Activated T-cell treated with anti-CD3 and anti-CD28 coated beads, Interleukin-2, amount 50 U/mL, for 48 hours (primary cell): ENCODE measurements at places on chromosomes 2 and 18.

GRCh38 chr2:233323851-233324250, 16.2 kb downstream of the SAG start:
- DNase-seq: no peak

GRCh38 chr2:45938649-45939511, 287.4 kb downstream of the PRKCE start:
- no peak for DNase-seq

DNA sequence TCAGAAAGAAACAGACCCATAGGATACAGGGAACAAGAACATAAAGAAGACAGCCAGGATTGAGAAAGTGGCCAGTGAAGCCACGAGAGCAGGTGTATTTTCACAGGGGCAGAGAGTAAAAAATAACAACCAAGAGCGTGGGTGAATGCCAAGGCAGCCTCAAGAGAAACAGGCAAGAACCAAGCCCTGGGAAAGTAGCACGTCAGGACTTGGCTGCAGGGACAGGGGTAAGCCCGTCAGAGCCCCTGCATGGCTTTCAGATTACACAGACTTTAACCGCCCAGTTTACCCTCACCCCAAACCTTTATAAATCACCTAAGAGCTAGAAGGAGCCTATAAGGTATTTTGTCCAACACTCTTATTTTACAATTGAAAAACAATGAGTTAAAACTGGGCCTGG, 43.7 kb downstream of the ARL4C start:
- no peak for DNase-seq

GRCh38 chr2:11050565-11050964, 104.7 kb upstream of the SLC66A3 start:
- DNase-seq: no peak

DNA sequence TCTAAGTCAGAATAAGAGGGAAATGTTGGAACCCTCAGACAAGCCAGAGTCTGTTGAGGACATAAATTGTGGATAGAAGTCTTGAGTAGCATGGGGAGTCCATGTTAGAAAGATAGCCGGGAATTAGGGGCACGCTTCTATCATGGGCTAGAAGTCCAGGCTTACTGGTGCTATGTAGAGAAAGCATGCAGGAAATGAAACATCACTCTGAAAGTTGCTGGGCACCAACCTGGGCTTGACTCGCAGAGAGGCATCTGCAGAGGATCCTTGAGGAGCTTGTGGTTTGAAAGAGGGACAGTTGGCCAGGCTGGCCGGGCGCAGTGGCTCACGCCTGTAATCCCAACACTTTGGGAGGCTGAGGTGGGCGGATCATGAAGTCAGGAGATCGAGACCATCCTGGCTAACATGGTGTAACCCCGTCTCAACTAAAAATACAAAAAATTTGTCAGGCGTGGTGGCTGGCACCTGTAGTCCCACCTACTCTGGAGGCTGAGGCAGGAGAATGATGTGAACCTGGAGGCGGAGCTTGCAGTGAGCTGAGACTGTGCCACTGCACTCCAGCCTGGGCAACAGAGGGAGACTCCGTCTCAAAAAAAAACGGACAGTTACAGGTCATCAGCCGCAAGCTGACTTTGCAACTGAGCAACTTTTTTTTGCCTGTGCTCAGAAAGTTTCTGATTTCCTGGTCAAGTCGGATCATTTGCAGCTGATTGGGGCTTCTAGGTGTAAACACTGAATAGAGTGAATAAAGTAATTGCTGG, 24.9 kb downstream of the CERS6 start:
- no peak for DNase-seq

DNA sequence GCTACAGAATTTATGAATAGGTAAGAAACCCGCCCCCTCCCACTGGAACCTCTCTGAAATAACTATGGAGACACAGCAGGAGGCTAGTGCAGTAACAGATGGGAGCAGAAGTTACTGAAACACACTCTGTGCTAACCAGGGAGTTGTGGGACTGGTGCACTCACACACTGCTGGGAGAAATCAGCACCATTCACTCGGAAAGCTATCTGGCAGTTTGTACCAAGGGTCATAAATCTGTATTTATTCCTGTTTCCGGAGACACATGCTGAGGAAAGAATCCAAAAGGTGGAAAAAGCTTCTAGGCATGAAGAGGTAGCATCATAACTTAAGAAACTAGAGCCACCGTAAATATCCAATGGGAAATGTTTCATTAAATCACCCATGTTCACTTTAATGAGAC, 39.9 kb downstream of the TGFA start:
- DNase-seq: no peak

GRCh38 chr2:172261292-172261691, 158.6 kb upstream of the DLX2 start:
- no peak for DNase-seq

GRCh38 chr18:56036741-56037140, 448.7 kb upstream of the TCF4 start:
- DNase-seq: no peak

GRCh38 chr2:42113452-42113851, 55.7 kb upstream of the EML4 start:
- no peak for DNase-seq

DNA sequence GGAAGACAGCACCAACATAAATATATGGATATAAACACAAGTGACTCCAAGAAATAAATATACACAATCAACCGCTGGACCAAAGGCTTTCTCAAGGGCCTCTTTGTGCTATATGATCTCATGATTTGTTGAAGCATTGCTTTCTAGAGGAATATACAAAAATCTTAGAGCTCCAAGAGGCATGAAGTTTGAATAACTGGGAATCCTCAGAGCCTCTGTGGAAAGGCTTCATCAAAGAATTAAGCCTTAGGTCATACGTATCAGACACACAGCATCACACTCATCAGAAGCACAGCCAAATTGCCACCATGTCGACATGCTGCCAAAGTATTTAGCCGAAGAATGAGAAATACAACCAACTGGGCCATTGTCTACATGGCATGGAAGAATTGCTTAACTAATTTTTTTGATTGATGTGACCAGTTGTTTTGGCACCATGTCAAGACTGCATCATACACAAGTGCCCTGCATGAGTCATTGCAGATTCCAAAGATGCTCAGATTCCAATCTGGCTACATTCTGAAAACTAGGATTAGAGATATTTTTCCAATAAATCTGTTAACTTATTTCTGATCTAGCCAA, 860.6 kb upstream of the ZEB2 start:
- DNase-seq: no peak

GRCh38 chr2:196697825-196698224, 58.3 kb downstream of the CCDC150 start:
- DNase-seq: no peak

DNA sequence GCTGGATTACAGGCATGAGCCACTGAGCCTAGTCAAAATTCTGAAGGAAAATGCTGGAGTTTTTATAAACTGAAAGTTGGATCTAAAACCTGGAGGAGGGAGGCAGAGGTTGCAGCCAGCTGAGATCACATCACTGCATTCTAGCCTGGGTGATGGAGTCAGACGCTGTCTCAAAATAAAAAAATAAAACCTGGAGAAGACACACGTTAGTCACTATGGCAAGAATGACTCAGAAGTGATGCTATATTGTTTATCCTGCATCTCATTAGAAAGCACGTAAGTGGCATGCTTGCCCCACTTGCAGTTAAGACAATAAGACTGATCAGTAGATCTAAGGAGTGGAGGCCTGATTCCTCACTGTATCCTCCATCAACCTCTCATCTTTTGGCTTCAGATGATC, 106.6 kb upstream of the STON1 start:
- no peak for DNase-seq

DNA sequence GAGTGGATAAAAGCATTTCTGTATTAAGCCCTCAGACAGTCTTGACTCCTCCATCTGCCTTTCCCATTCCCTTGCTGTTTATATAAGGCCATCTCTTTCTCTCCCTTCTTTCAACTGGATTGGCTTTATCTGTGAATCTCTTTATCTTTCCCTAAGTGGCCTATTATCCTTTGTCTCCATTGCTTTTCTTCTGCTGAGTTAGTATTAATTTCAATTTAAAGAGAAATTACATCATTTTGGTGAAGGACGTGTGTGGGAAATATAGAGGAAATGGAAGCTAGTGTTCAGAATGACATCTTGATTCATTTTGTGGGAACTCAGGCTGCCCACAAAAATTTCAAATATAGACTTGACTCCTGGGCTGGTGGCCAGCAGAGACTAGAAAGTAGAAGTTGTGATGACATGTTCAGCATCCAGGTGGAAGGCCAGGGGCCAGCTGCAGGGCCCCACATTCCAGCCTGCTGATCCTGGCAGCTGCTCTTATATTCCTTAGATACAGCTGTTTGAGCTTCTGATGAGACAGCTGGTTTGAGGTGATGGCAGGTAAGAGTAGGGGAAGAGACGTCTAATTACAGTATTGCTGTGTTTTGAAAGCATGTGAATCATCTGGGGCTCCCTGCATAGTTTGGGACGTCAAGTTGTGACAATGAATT, 52.3 kb downstream of the DIS3L2 start:
- DNase-seq: peak; percentile 24

- DNase-seq: no peak
Observed at GRCh38 chr2:85132397-85132796, 795 bp upstream of the TCF7L1 start.

DNA sequence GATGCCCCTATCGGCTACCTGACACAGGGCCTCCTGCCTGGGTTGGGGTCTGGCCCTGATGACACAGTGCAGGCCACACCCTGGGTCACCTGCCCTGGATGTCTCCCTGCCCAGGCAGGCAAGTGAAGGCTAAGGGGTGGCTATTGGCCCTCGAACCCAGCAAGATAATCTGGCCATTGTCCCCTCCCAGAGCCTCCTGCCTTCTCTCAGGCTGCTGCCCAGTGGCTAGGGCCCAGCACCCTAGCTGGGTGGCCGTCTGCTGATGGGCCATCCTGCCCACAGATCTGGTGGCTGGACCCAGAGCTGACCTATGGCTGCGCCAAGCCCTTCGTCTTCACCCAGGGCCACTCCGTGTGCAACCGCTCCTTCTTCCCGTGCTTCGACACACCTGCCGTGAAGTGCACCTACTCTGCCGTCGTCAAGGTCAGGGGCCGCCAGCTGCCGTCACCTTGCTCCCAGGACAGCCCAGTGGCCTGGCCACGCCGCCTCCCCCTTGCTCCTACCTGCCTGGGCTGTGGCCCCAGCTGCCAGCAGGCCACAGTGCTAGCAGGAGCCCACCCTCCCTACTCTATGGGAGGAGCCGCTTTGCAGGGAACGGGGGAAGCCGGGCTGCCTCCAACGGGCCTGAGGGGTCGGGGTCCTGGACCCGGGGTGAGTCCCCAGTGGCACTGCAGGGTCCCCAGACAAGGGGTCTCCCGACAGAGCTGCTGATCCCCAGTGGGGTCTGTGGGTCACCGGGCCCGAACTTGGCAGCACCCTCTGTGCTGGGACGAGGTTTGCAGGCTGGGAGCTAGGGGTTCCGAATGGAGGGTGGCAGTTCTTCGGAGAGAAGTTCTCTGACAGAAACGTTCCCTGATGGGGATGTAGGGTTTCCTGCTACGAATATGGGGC, 4.1 kb downstream of the RNPEPL1 start:
- no peak for DNase-seq

DNA sequence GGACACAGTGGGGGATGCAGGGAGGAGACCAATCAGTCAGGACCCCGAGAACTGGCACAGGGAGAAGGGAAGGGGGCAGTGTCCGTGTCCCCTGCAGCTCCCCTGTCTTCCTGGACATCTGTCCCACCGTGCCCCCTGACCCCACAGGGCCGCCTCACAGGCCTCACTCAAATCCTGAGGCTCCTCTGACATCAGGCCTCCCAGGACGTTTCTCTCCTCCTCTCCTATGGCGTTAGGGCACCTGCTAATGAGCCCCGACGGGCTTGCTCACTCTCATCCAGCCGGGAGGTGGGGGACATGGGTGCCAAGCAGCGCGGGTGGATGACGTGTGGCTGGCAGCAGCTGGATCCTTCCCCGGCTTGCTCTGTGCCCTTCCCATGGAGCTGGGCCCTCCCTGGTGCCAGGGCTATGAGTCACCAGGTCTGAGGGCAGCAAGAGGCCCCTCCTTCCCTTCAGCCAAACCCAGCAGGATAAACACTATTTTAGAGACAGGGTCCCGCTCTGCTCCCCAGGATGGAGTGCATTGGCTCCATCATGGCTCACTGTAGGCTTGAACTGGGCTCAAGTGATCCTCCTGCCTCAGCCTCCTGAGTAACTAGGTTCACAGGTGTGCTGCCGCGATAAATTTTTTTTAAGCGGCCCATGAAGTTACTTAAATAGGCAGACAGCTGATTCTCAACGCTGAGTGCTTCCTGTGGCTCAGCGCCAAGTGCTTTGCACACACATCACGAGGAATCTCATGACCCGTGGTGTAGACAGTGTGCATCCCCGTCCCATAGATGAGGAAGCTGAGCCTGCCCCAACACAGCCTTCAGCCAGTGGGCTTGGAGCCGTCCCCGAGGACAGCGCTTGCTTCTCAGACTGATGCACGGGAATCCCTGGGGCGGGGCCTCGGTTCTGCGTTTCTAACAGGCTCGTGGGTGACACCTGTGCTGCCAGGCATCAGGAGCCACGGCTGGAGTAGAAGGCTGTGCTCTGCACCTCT, 64.5 kb upstream of the HDAC4 start:
- no peak for DNase-seq

GRCh38 chr2:160977376-160977775, 182.9 kb upstream of the TANK start:
- no peak for DNase-seq

- no peak for DNase-seq
Observed at GRCh38 chr18:50633992-50634391, 74.1 kb downstream of the MAPK4 start.

DNA sequence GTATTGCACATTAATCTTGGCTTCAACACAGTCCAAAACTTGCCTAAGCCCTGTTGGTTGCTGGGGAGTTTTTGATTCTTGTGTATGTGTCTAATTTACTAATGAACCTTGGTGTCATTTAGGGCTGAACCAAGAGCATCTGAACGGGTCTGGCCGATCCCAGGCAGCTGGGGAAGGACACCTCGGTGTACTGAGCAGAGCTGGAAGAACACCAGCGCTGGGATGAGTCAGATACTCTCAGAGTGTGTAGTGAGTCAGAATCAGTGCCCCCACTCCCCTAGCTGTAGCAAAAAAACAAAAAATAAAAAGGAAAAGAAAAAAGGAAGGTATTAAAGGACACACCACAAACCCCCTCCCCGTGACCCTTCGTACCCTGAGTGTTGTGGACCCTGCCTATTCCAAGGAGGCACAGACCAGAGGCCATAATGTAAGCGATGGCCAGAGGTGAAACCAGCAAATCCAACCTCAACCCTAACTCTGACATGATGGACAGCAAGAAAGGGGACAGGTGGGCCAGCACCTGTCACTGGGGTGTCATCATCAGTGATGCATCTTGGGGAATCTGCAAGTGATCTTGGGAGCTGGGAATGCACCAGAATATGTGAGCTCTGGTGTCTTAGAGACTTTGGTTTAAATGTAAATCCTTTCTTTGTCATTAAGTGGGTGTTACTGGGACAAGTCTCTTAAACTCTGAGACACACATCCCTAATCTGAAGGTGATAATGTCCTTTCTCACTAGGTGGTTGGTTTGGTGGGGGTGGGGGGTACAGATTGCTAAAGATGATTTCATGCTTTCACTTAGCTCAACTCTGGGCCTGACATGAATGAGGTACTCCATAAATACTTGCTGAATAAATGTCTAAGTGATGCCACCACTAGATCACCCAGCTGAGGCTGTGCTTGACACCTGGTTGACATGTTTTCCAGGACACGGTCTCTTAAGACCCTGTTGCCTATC, 34.2 kb upstream of the NCOA1 start:
- DNase-seq: peak; percentile 37

GRCh38 chr2:216657086-216657855, 24.1 kb downstream of the IGFBP2 start:
- no peak for DNase-seq
